SW 1271 (cell line): ENCODE measurements at places on chromosomes 2 and 18.

DNA sequence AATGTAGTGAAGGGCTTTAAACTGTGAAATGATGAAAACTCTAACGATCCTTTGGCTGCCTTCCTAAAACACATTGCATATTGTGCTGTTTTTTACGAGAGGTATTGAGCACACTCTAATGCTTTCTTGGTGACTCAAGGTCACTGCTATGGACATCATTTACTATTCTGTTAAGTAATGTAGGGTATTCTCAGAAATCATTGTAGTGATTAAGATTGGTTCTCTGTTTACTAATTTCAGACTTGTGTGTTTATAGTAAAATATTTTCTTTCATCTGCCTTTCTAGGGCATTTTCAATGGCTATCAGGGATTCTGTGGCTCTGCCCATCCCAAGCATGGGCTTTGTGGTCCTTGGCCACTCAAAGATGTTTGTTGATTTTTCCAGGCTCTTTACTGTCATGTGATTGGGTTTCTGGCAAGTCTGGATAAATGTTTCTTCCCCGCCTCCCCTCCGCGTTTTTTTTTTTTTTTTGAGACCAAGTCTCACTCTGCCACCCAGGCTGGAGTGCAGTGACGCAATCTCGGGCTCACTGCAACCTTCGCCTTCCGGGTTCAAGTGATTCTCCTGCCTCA, 29.3 kb downstream of the UBE2F start:
- no peak for DNase-seq

GRCh38 chr2:25368660-25369059, 26.9 kb upstream of the DNMT3A start:
- DNase-seq, result no peak

- no peak for DNase-seq
Observed at GRCh38 chr2:156437272-156437930, 1.2 kb downstream of the GPD2 start.

GRCh38 chr2:109558076-109558882, 55.5 kb downstream of the SEPTIN10 start:
- peak; percentile 92 for DNase-seq

- DNase-seq, result no peak
Observed at GRCh38 chr2:46470114-46470628, 9.2 kb upstream of the TMEM247 start.

DNA sequence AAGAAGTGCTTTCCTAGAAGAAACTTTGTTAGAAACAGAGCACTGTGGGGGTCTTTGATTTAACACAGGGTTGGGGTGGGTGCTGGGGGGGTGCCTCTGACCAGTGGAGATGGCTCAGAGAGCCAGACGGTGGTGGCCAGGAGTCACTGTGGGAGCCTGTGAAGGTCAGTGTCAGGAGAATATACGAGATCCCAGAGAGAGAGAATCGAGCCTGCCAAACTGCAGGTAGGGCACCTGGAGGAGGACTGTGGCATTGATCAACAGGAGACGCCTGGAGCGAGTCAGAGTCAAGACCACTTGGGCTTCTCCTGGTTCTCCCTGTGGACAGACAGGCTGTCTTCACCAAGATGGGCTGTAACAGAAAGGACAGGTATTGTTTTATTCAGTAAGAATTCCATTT, 136.5 kb upstream of the TWIST2 start:
- no peak for DNase-seq

DNA sequence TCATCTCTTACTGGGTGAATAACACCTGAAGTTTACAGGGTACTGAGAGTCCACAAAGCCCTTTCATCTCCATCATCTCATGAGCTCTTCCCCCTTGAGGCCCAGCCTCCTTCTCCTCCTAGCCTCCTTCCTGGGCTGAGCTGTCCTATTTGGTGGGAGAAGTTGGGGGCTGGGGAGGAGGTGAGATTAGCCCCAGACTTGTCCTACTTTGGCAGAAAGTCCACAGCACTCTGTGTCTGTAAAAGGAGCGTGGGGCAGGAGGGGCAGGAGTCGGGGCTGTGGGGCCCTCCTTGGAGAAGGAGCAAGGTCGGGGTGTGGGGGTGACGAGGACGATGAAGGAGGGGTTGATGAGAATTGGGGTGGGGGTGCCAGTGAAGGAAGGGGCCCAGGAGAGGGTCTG, 10.0 kb upstream of the DES start:
- no peak for DNase-seq

DNA sequence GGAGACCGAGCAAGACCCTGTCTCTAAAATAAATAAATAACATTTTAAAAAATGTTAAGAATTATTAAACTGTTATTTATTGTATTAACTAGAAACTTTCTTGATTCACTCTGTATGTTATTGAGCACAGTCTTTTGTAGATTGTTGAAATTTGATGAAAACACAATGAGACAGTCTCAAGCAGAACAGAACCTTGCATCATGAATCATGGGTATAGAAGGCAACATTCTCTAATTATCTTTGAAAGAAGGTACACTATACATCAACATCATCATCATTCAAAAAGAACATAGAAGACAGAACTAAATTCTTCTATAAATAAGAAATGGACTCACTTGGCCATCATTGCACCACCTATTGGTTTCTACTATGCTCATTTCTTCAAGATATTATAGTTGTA, 67.7 kb downstream of the SLC8A1 start:
- no peak for DNase-seq

- no peak for DNase-seq
Observed at GRCh38 chr2:222946700-222947287, 86.0 kb downstream of the ACSL3 start.

- no peak for DNase-seq
Observed at GRCh38 chr18:11969904-11970835, 11.1 kb upstream of the IMPA2 start.

GRCh38 chr2:36727550-36727949, 31.0 kb downstream of the VIT start:
- DNase-seq, result no peak

GRCh38 chr2:230330725-230331124, 3.7 kb downstream of the SP140L start:
- no peak for DNase-seq

DNA sequence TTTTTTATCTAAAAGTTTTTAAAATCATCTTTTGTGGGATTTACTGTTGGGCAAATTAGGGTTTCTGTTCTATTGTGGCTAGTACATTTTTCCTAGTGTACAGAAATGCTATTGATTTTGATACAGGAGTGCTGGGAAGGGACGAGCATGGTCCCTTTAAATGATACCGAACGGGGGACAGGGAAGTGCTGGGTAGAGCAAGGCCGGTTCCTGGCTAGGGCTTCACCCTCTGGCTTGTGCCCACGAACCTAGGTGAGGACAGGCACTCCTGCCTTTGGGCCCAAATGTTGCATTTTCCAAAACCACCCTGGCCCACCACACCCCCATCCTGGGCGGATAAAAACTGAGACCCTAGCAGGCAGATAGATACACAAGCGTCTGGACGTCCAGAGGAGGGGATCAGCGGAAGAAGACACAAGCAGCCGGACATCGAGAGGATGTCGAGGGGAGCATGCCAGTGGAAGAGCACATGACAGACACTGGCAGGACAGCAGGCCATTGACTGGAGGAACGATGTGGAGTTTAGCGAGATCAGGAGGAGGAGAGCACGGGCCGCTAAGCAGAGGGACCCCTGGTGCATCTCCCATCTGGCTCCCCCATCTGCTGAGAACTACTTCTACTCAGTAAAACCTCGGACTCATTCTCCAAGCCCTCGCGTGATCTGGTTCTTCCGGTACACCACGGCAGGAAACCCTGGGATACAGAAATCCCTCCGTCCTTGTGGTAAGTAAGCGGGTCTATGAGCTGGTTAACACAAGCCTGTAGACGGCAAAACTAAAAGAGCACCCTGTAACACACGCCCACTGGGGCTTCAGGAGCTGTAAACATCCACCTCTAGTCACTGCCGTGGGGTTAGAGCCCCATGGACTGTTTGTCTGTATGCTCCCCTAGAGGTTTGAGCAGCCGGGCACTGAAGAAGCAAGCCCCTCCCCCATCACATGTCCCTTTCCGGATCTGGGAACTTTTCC, 13.5 kb upstream of the CALCRL start:
- no peak for DNase-seq

GRCh38 chr2:68294187-68294586, 25.6 kb downstream of the CNRIP1 start:
- DNase-seq, result no peak

- DNase-seq, result no peak
Observed at GRCh38 chr2:178477443-178478129, 814 bp downstream of the FKBP7 start.

GRCh38 chr2:102306125-102306524, 5.2 kb upstream of the IL1RL1 start:
- DNase-seq, result no peak

GRCh38 chr2:2472881-2473280, 141.8 kb upstream of the MYT1L start:
- DNase-seq, result no peak

DNA sequence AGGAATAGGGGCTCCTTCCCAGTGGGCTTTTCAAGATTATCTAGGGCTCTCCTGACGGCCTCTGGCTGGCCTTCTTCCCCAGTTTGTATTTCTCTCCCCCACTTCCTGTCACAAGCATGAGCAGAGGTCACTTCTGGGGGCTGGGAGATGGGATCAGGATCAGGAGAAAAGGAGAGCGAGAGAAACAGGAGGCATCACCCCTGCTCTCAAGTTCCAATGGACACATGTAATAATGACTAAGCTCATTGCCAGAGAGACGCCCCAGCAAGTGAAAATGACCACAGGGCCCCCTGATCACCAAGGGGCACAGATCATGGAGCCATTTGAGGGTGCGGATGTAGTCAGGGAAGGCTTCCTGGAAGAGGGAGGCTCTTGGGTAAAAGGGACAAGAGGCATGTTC, 92.1 kb downstream of the SMAD7 start:
- DNase-seq, result no peak

- no peak for DNase-seq
Observed at GRCh38 chr2:27250652-27251379, 12.0 kb downstream of the SLC30A3 start.

DNA sequence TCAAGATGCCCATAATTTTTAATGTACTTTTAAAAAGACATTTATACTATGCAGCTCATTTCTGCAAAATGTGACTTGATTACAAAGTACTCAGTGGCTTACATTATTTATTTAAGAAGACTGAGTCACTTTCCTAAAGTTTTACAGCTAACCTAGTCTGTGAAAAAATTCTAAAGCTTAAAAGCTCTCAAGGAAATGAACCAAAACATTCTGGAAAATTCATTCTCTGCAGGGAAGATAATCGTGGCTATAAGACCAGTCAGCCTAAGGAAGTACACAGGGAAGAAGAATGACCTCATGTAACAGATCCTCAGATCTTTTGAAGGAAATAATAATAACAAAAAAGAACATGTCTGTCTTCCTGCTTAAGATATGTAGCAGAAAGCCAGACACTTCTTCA, 232.1 kb upstream of the STK17B start:
- no peak for DNase-seq

GRCh38 chr2:23523373-23524260, 138.6 kb downstream of the KLHL29 start:
- DNase-seq, result no peak

GRCh38 chr18:45726603-45727002, 2.6 kb downstream of the SLC14A1 start:
- DNase-seq, result no peak

- DNase-seq, result no peak
Observed at GRCh38 chr18:10688766-10689165, 162.9 kb downstream of the NAPG start.

GRCh38 chr2:9681427-9681817, 50.6 kb upstream of the YWHAQ start:
- no peak for DNase-seq
